ENCODE measurements at places on chromosomes 1 and 21.

DNA sequence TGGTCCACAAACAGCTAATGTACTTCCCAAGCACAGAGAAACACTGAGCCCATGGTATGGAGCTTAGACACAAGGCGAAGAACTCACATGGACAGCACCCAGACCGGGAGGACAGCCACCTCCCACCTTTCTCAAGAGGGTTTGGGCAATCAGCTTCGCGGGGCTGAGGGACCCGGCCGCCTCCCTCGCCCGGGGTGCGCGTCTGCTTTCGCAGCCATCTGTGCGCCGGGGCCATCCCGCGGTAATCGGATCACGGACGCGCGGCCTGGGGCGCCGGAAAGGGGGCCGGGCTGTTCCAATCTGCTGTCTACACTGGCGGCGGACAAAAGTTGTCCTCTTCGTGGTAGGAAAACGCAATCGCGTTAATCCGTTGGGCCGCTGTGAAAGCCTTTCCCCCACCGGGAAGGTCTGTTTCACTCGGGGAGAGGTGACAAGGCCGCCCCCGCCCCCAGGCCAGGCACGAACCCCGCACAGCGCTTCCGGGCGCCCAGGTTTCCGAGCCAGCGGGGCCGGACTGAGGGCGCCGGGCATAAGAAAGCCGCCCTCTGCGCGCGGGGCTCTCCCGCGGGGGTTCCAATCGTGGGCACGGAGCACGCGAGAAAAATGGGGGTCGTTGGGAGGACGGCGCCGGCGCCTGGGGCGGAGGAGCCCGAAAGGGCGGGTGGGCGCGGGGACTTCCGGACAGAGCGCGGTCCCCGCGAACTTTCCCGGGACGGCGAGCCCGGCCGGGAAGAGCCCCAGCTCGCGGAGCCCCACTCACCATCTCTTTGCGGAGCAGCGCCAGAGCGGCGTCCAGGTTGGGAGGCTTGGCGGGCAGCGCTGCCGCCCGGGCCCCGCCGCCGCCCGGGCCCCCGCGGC, 664 bp downstream of the FAM89A start:
- DNase-seq = peak; percentile 69

GRCh38 chr1:54017979-54018378, at the start of gene LDLRAD1:
Gene LDLRAD1, minus strand, starts transcription at chr1:54018186. Its CDS starts 74 bp downstream, at chr1:54018112.
- DNase-seq = no peak

GRCh38 chr1:232109391-232109790, 482.8 kb downstream of the DISC1 start:
- DNase-seq = no peak

GRCh38 chr1:236913371-236914037, 90.7 kb downstream of the MT1HL1 start:
- DNase-seq = no peak

- DNase-seq = peak; percentile 44
Observed at GRCh38 chr1:209895709-209896108, 42.3 kb upstream of the SYT14 start.

DNA sequence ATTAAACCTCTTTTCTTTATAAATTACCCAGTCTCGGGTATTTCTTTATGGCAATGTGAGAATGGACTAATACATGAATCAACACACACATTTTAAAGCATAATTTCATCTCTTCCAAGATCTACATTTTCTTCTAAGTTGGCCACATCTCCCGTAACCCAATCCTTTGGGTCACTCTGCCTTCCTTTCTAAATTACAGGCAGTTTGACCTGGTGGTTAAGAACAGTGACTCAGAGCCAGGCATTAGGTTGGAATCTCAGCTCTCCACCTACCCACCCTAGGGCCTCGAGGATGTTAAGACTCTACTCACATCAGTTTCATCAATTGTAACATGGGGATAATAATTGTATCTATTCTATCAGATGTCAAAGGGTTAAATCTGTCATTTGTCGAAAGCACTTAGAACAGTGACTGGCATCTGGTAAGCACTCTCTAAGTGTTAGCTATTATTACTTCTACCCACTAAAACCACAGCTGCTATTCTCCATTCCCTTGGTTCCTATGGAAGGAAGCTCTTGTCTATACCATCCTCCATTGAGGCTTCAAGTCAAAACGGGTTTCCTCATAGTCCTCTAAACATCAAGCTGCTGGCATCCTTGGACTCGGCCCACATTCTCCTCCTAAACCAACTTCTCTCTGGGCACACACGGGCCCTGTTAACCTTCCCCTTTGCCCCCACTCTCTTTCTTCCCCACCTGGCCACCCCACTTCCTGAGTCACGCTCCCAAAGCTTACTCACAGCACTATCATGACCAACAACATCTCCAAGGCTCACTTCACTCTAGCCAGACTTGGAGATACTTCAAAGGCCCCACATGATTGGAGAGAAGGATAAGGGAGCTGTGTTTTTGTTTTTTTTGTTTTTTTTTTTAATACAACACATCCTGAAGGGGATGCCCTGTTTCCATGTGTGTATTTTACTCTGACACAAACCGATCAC, 116.9 kb downstream of the TGFBR3 start:
- no peak for DNase-seq

DNA sequence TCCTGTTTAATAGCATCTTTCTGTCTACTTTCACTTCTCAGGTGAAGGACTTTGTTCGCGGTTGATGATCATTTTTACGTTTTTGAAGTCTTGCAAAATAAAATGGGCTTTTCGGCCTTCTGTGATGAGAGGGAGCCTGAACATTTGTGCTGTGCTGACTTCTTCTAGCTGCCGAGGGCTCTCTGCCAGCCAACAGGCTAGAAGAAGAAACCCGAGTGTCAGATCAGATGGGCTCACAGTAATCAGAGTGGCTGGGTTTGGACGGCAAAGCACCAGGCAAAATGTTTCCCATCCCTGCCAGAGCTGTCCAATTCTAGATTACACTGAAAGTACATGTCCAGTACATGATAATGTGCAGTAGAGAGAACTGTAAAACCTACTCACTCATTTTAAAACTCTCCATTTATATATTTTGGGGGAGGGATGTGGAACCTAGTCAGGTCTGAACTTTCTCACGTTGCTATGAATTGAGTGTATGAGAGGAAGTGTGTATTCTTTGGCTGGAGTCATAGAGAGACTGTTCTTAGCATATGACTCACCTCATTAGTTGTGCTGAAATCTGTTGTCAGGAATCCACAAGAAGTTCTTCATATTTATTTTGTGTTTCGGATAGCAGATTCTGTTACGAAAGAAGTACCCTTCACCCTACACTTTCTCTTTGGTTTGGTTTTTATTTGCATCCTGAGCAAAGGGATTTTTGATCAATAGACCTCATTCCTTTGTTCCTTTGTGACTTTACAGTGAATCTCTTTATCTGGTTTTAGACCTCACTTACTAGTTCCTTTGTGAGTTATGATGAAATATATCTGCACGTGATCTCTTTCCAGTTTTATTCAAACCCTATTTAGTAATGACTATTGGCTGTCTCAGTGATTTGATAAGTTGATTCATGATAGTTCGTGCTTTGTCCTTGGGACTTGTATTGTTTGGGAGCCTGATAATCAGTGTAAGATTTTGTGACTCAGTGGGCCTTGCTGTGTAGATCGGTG, 4.8 kb downstream of the ATP1A1 start:
- DNase-seq = peak; percentile 38

- no peak for DNase-seq
Observed at GRCh38 chr1:33347650-33347992, 26.7 kb upstream of the A3GALT2 start.

GRCh38 chr1:12532405-12533315, 85.3 kb downstream of the DHRS3 start:
- no peak for DNase-seq

GRCh38 chr1:222877854-222878253, 63.0 kb downstream of the DISP1 start:
- peak; percentile 58 for DNase-seq

- no peak for DNase-seq
Observed at GRCh38 chr1:242139442-242139841, 140.5 kb upstream of the MAP1LC3C start.

DNA sequence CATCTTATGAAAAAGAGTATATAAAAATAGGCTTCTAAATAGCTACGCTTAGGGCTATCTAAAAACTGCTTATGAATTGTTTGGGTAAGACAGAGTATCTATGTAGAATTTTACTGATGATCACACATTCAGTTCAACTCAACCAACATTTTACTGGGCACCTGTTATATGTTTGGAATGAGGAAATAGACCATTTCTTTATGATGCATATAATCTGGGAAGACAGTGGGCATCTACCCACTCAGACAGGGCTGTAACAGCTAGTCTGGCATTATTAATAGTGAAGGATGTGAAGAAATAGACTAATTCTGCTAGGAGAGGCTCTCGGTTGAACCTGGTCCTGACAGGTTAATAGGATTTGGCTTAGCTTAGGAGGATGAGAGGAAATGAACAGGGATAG, 56.9 kb downstream of the TIAM1 start:
- no peak for DNase-seq

DNA sequence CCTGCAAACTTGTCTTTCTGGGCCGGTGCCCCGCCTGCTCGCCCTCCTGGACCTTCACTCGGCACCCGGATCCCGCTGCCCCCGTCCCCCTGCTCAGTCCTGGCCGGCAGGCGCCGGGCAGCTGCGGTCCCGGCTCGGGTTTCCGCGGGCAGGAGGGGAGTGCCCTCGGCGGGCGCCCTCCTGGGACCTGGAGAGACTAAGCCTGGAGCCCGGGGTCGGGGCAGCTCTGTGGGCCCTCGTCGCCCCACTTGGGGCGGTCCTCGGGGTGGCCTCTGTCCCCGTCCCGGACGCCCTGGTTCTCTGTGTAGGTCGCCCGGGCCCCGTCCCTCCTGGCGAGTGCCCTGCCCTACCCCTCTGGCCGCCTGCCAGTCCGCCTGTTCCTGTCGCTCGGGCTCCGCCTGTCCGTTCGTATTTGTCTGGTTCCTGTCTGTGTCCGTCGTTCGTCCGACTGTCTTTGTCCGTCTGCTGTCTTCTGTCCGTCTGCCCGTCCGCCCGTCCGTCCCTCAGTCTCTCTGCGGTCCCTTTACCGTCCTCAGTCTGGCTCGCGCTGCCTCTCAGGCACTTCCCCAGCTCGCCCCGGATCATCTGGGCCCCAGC, 490 bp downstream of the SERINC2 start:
- peak; percentile 39 for DNase-seq

DNA sequence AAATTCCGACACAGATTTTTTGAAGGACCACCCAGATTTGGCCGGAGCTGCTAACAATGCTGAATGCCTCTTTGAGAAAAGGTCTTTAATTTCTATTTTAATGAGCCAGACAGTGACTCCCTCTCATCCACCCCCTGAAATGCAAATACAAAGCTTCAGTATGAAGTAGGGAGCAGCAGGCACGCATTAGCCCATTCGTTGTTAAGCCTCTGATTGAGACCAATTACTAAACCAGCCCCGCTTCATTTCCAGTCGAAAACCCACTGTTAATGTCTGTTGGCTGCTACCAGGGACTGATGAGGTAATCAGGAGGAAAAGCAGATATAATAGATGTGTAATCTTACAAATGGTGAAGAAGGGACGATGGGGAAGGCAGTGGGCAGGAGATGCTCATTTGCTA, 4.8 kb upstream of the C8A start:
- DNase-seq = no peak

DNA sequence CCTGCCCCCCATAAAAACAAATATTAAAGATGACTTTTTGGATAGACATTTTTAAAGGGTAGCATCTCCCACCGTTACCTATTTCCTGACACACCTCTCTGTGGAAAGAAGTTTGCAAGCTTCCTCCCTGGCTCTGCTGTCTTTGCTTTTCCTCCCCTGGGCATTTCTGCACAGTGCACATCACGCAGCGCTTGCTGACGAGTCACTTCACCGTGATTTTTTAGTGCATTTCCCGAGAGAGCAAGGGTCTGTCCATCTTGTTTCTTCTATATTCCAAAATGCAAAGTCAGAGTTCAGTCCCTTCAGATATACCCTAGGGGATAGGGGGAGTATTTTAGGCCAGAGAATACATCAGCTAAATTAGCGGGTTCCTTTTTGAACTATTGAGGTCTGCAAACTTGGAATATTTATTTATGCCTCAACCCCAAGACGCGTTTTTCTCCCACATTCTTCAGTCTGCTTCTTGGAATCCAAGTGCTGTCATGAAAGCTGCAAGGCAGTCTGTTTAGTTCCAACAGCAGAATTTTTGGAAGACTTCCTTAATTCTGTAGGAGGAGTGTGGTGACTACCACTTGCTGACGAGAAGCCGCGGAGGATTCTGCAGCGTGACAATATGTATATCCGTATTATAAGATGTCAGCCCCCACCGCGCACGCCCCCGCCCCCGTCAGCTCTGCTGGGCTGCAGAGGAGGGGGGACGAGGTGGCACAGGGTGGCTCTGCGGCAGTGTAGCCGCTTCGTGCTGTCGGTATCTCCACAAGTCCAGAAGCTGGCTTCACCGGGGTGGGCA, 22.4 kb downstream of the SMYD2 start:
- no peak for DNase-seq

- DNase-seq = peak; percentile 19
Observed at GRCh38 chr1:150365941-150366340, 2.0 kb downstream of the RPRD2 start.

GRCh38 chr1:32868806-32869455, 1.8 kb downstream of the FNDC5 start:
- DNase-seq = no peak

GRCh38 chr1:198391393-198392020, 149.0 kb downstream of the ATP6V1G3 start:
- DNase-seq = no peak

- DNase-seq = no peak
Observed at GRCh38 chr21:28588997-28589396, 403.7 kb downstream of the LTN1 start.

DNA sequence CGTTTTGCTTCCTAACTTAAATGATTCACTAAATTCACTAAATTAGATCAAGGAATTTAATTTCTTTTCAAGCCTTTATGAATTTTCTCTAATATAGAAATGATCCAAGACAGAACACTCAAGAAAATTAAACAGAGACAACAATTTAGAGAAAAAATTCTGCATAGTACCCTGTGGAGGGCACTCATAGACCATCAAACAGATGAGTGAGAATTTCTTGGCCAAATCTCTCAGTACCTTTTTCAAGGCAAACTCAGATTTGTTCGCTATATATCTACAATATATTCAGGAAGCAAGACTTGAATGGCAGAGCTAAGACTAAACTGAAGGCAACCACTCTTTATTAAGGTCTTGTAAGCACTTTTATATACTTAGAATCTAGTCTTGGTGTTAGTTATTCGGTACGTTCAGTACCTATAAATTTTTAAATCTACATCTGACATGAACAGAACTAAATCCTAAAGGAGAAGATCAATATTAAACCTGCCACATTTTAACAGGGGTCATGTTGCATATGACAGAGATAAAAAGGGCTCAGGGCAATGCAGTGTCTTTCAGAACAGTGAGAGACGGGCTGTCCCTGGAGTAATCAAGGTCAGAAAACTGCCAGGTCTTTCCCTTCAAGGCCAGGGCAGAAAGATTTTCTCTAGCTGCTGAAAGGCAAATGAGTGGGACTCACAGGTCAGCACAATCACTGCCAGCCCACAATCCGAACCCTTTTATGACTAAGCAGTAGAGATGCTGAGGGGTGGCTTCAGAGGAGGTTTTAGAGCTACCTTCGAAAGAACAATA, 118.8 kb upstream of the TMPRSS15 start:
- no peak for DNase-seq

- DNase-seq = no peak
Observed at GRCh38 chr1:240178366-240178765, 86.7 kb downstream of the FMN2 start.

DNA sequence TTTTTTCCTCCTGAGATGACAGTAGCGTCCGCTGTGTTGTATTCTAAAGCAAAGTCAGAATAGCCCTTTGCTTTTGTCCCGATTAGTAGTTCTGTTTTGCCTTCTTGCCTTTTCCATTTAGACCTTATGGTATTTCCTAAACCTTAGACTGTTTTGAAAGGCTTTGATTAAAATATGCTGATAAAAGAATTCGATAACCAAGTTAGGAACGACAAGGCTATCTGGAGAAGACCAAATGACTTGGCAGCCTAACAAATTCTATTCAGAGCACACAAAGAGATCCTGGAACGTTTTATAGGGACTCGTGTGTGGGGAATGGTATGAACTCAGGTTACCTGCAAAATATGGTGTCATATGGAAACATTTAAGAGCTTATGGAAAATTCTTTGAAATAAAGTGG, 42.9 kb downstream of the NFIA start:
- DNase-seq = no peak
